ENCODE measurements at places on chromosomes 6 and 20.

GRCh38 chr6:147586044-147586443 lies 77.6 kb downstream of the SAMD5 start:
- DNase-seq: no peak

DNA sequence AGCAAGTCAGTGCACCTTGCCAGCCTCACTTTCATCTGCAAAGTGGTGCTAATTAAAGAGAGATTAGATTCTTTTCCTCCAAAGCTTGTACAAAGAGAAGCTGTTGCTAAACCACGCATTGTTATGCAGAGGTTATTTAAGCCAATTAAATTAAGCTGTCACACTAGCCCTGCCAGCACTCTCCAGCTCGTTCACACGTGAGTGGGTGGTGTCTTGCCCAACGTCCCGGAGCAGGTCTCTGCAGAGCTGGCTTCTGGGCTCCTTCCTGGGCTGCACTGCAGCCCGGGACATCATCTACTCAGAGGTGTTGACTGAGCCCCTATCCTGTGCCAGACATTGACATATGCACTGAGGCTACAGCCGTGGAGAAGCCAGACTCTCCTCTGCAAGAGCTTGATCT lies 401.6 kb upstream of the SULF2 start:
- peak; percentile 13 for DNase-seq

- DNase-seq: no peak
Observed at GRCh38 chr6:102911571-102911970, 1518.1 kb downstream of the GRIK2 start.

- DNase-seq: no peak
Observed at GRCh38 chr6:99579781-99580180, 11.3 kb upstream of the CCNC start.

GRCh38 chr6:40210628-40211056 lies 276.4 kb upstream of the MOCS1 start:
- no peak for DNase-seq

- no peak for DNase-seq
Observed at GRCh38 chr6:35377002-35377401, 34.6 kb downstream of the PPARD start.

- no peak for DNase-seq
Observed at GRCh38 chr20:13333036-13333435, 112.0 kb downstream of the ISM1 start.

GRCh38 chr6:70292193-70292592 lies 10.7 kb downstream of the COL9A1 start:
- no peak for DNase-seq

DNA sequence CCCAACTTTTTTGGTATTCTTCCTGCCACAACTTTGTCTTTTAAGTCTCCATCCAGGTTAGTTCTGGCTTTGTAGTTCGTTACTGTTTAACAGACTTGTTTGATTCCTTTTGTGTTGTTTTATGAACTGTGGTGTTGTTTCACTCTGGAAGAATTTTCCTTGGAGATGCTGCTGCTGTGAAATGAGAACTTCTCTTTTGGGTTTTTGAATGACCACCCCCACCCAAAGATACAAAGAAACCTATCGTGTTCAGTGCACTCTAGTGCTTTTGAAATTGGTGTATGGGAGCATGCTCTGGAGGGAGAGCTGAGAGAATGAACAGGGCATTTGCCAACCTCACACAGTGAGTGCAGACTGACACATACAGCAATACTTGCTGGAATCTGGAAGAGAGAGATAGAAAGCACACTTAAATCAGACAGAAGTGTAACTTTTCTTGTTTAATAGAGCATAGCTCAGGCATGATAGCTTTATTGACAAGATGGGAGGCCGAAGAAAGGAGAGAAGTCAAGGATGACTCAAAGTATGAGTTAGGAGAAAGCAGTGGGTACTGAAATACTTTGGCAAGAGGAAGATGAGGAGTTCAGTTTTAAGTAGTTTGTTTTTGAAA lies 293.1 kb downstream of the SOX4 start:
- DNase-seq: no peak

GRCh38 chr20:36777576-36777975 lies 4.0 kb upstream of the DSN1 start:
- DNase-seq: no peak

- no peak for DNase-seq
Observed at GRCh38 chr6:44000164-44000842, 126.9 kb downstream of the MRPL14 start.

DNA sequence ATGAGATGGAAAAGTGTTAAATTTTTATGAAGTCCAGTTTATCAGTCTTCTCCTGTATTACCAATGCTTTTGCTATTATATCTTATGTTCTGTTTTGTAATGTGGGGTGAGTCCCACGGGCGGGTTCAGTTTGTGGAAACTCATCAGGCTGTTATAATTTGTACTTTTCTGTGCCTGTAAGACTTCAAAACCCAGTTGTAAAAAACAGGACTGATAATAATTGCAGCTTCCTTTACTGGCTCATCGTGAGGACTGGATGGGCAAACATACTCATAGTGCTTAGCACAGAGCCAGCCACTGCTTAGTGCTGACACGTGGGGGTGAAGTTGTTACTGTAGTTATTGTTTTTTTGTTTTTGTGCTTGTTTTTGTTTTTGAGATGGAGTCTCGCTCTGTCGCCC lies 45.6 kb downstream of the TGM2 start:
- DNase-seq: no peak

GRCh38 chr6:106084989-106085691 lies 996 bp upstream of the PRDM1 start:
- DNase-seq: no peak

- no peak for DNase-seq
Observed at GRCh38 chr6:135451617-135452190, 45.8 kb downstream of the AHI1 start.

DNA sequence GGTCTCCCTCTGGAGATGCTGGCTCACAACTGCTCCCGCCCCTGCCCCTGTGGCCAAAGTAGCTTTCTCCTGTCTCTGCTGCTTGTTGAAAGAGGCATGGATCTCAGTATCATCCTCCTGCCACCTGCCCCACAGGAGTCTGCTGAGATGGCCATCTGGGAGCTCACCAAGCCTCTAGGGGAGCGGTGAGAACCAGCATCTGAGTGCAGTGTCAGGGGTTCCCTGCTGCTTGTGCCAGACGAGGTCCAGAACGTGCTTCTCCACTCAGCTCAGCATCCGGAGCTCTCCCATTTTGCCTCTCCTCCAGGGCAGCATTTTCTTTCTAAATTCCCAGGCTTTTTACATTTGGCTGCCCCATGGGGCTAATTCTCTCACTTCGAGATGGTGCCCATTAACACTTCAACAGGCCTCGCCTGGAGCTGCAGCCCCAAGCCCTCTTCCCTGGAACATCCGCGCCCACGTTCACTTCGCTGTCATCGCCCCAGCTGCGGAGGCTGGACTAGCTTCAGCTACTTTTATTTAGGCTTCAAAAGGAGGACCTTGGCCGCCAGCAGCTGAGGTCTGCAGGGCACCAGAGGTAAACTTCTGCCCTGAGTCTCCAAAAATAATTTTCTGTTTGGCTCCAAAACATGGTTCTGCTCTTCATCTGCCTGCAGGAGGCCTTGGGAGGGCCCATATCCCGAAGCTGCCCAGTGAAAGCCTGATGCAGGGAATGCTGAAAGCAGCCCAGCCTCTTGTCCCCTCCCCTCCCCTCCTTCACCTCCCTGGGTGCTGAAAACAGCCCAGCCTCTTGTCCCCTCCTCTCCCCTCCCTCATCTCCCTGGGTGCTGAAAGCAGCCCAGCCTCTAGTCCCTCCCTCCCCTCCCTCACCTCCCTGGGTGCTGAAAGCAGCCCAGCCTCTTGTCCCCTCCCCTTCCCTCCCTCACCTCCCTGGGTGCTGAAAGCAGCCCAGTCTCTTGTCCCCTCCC lies 25.2 kb upstream of the MLN start:
- DNase-seq: no peak

- DNase-seq: no peak
Observed at GRCh38 chr6:148370176-148370575, 27.5 kb downstream of the SASH1 start.

DNA sequence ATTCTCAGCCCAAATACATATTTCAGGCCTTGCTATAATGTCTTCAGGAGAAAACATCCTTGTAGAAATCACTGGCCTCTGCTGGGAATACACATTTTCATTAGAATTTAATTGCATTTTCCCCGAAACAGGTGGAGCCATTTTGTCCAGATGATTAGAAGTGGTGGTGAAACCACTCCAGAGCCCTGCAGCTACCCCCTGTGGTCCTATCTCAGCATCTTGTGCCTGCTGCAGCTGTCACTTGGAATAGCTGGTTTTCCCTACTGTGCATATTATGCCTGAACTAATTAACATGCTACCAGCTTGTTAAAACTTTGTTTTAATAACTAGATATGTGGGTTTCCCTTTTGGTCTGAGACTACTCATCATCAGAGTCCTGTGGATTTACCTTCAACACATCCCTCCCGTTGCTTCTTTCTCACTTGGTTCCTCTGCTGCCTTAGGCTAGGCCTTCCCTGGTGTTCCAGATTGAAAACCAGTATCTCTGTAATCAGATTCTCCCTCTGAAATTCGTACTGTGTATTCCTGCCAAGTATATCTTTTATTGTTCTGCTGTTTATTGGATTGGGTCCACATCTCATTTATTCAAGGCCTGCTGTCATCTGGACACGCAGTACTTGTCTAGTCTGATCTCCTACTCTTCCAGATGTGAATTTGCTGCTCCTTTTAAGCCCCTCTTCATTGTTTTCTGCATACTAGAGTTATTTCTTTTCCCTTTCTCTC lies 15.2 kb downstream of the DNAH8 start:
- DNase-seq: no peak

GRCh38 chr20:2417213-2417541 lies 36.5 kb downstream of the TGM6 start:
- DNase-seq: no peak

DNA sequence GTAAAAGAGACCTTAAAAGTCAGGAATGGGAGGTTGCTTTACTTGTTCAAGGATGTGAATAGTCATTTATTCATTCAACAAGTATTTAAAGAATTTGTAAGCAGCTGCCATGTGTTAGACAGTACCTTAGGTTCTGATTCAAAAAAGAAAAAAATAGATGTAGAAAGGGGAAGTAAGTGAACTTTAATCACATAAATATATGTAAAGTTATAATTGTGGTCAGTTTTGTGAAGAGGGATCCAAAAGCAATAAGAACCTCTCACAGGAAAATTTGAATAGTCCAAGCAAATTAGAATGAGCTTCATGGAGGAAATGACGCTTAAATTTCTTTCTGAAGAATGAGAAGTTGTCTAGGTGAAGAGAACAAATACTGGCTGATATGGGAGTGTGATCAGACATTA lies 596.1 kb upstream of the CITED2 start:
- no peak for DNase-seq

DNA sequence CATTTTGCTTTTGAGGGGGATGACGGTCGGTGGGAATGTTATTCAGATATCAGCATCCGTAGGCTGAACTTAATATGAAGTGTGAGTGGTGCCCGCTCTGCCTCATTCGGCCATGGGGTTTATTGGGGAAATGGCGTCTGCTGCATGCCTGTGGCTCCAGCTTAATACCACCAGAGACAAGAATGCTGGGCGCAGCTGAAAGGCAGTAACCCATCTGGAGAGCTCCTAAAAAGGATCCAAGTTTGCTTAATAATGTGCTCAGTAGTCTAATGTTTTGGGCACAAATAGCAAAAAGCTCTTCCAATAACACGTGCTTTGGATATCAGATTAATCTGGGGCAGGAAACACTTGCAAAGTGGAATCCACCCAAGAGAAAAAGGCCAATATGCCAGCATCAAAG lies 273.0 kb upstream of the TAB2 start:
- no peak for DNase-seq

DNA sequence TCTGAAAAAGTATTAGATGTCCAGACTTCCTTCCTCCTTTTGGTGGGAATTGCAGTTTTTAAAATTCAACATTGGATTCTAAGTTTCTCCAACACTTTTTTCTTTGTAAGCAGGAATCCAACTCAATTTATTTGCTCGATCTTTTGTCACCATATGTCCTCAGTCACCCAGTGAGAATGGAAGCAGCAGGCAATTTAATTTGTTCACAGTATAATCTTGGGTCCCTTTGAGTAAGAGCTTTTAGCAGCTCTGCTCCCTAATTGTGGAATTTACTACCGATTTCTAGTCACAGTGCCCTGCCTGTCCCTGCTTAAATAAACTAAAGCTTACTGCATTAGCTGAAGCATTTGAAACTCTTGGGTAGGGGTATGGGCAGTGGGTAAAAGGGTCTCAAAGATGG lies 98.6 kb downstream of the BTBD3 start:
- no peak for DNase-seq

- DNase-seq: no peak
Observed at GRCh38 chr6:31718265-31718664, 3.1 kb downstream of the LY6G6D start.

DNA sequence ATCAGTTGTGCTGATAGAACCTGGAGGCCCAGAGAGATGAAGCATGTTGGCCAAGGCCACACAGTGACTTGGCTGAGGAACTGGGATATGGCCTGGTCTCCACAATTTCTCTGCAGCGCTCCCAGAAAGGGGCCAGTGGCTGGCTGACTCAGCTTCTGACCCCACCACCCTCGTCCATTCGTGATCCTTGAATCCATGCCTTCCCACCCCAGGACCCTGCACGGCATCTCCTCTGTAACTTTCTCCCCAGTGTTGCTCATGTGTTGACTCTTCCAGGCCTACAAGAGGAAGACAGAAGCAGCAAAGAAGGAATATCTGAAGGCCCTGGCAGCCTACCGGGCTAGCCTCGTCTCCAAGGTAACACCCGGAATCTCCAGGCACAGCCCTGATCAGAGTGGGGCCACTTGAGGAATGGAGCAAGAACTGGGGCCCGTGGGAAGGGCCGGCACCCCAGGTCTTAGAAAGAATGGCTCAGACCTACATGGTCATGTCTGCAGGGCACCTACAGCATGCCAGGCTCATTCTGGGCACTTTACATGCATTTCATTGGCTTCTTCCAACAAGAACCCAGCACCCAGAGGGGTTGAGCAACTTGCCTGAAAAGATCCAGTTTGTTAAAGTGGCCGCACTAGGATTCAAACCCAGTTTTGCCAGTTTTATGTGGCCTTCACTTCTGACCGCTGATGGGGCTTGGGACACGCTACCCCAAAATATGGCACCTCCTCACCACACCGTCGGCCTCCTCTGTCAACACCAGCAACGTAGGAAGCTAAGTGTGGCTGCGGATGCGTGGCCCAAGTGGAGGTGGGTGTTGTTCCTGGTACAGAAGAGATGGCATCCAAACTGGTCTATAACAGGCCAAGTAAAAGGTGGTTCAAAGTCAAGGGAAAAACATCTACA lies 122.2 kb downstream of the JPH2 start:
- no peak for DNase-seq

- no peak for DNase-seq
Observed at GRCh38 chr20:47201074-47201730, 155.3 kb downstream of the ZMYND8 start.

Measured in Right ventricle myocardium inferior (tissue), 1 donor.